Omental fat pad (tissue), 4 donors: ENCODE measurements at places on chromosomes 6 and 20.

DNA sequence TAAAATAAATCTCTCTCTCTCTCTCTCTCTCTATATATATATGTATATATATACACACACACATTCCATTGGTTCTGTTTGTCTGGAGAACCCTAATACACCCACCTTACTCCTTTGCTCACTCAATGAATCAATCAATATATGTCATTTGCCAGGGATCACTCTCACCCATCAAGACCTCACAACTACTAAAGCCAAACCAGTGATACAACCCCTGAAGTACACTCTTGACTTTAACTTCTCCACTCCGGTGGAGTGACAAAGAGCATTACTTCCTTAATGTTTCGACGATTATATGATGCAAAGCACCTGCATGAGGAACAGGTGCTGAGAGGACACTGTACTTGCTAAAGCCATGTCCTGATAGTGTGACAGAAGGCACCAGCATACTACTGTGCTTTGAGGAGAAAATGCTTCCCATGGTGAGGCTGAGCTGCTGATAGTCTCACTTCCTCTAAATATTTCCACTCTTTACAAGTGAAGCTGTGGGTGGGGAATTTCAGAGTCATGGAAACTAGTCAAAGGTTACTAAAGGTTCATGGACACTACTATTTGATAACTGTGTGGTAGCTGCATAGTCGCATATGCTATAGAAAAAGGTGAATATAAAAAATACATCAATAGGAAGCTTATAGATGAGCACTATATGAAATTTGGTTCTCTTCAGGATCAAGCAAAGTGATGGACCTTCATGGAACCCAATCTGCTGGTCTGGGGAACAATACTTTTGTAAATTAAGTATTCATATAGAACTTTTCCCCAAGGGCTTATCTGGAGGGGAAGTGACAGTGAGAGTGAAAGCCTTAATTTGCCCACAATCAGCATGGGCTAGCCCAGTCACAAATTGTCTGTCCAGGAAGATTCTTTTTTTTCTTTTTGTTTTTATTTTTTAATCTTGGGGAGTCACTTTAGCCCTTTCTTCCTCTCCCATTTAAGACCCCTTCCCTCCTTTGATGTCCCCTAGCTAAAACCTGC lies 141.9 kb upstream of the NEDD9 start:
- DNase-seq, result no peak

GRCh38 chr6:132866762-132867449 lies 52.5 kb downstream of the RPS12 start:
- no peak for DNase-seq

GRCh38 chr20:11329271-11329670 lies 588.4 kb upstream of the BTBD3 start:
- DNase-seq, result no peak

GRCh38 chr6:160300076-160300695 lies 41.6 kb upstream of the SLC22A2 start:
- DNase-seq, result no peak

- DNase-seq, result no peak
These were observed 32.9 kb downstream of the ASXL1 start for GRCh38 chr20:32391003-32391402.

GRCh38 chr6:53431704-53432103 lies 83.0 kb upstream of the ELOVL5 start:
- DNase-seq, result no peak

- DNase-seq, result no peak
These were observed 8.8 kb downstream of the CLDN20 start for GRCh38 chr6:155272353-155273232.

DNA sequence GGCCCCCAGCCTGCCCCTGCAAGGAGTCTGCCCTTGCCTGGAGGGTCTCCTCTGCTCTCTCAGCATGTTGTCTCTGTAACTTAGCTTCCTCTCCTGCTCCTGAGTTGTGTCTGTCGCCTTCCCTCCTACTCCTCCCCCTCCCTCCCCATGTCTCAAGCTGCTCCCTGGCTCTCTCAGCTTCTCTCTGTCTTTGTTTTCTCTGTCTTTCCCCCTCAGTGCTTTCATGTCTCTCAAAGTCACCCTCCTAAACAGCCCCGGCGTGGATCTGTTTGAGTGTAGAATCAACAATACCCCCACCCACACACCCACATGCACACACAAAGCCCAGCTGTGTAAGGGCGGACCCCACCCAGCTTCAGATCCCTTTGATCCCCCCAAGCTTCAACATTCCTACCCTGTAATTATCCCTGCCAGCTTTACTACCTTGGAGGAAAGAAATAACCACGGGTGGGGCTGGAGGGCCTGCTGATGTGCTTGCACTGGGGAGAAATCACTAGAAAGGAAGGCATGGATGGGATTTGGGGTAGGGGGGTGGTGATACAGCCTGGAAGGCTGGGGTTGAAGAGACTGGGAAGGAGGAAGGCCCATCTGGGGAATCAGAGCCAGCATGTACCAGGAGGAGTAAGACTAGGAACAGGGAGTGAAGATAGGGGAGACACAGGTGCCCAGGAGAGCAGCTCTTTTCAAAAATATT lies 1.0 kb upstream of the LY6G6D start:
- DNase-seq, result no peak

DNA sequence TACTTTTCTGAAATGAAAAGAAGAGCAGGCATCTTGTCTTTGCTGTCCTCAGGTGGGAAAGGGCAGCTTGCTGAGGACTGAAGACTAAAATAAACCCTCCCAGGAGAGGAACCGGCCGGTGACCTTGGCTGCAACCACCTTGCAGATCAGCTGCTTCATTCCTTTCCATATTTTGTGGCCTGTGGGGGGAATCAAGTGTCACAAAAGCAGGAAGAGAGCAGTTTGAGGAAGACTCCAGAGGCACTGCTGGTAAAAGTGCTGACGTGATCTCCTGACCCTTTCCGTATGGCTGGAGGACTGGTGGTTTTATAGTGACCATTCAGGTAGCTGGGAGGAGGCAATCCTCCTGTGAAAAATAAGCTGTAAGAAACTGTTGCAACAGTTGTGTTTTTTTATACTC lies 157.0 kb downstream of the PLCB4 start:
- no peak for DNase-seq

- DNase-seq, result no peak
These were observed 151.9 kb downstream of the CFAP61 start for GRCh38 chr20:20204256-20204655.

DNA sequence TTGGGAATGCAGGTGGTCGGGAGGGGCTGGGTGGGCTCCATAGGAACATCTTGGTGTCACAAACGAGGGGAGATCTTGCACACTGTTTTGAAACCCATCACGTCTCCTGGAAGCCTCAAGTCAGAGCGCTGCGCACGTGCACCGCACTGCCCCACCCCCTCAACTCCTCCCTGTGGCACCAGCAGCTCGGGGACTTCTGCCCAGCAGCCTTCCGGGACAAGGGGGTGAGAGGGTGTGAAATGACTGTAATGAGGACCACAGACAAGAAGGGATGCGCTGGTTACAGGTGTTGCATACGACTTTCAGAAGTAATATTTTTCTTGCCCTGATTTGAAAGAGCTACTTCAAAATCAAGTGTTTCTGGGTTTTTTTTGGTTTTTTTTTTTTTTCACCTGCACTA lies 60.3 kb downstream of the FOXC1 start:
- no peak for DNase-seq

GRCh38 chr6:75188221-75188925 lies 17.5 kb downstream of the COL12A1 start:
- DNase-seq, result no peak

DNA sequence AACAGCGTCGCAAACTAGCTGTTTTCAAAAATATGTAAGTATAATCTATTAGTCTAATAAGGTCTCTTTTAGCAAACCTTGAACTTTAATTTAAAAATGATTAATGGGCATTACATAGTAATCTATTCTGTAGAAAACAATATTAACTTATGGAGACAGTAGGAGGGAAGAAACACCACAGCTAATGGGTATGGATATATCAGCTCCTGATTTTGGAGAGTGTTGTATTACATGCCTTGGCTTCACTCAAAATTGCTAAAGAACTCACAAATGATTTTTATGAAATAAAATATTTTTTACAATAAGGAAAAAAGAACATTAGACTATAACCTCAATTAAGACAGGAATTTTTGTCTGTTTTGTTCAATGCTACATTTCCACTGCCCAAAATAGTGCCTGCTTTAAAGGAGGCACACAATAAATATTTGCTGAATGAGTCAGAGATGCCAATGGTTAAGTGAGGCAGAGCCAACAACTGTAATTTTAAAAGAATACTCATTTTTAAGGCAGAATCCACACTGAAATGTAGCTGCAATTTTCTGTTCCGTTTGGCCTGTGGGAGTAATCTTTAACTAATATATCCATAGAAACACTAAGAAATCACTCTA lies 15.7 kb downstream of the ATG5 start:
- no peak for DNase-seq

- DNase-seq, result no peak
These were observed 164.6 kb upstream of the RALGAPA2 start for GRCh38 chr20:20877079-20877478.

DNA sequence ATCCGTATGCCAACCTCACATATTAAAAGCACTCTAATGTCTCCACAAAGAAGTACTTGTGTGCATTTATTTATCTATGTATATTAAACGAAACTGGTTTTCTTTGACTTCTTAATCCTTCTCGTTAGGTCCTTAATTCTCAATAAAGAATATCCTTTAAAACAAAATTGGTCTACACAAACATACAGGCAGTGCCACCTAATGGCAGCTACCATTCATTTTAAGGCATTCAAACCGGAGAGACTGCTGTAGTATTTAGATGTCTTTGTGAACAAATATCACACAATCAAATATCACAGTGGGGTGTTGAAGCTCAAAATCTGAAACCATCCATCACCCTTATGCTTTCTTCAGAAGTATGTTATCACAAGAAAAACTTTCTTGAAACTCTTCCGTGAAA lies 96.6 kb upstream of the IRAK1BP1 start:
- DNase-seq, result no peak

GRCh38 chr6:34189806-34190503 lies 44.1 kb upstream of the GRM4 start:
- no peak for DNase-seq

DNA sequence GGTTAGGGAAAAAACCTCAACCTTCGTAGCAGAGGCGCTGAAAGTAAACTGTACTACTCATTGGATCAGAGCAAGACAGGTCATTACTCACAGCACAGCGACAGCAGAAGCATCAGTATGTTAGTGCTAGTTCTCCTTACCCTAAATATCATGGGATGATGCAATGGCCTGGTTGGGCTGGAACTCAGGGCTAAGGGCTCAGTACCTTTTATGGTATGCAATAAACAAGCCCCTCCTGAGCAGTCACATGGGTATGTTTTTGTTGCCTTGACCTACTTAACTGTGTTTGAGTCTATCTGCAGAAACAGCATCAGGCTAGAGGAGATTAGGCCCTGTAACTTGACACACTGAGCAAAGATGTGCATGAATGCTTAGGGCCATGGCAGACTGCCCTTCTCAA lies 369.4 kb upstream of the IMPG1 start:
- DNase-seq, result no peak

DNA sequence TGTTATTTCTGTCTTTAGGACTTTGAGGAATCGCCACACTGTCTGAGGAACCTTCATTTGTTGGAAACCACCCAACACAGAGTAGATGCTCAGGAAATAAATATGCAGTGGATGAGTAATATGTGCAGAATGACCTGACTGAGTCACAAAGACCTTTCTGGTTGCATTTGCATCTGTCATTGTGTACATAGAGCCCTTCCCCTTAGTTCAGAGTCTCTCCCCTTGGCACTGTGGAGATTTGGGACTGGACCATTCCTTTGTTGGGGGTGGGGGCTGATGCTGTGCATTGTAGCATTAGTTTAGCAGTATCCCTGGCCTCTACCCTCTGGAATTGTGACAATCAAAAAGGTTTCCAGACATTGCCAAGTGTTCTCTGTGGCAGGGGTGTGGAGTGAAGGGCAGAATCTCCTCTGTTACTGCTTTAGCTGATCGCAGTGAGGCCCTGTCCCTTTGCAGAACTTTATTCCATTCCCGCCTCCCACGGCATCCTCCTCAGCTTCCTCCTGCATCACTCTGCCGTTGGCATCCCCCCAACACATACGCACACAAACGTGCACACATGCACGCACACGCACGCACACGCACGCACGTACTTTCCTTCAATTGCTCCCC lies 64.5 kb downstream of the EYA2 start:
- DNase-seq, result no peak

GRCh38 chr6:141700819-141701218 lies 431.9 kb upstream of the GJE1 start:
- no peak for DNase-seq

- peak; percentile 13 for DNase-seq
These were observed 27.0 kb upstream of the ZBP1 start for GRCh38 chr20:57647006-57647932.

DNA sequence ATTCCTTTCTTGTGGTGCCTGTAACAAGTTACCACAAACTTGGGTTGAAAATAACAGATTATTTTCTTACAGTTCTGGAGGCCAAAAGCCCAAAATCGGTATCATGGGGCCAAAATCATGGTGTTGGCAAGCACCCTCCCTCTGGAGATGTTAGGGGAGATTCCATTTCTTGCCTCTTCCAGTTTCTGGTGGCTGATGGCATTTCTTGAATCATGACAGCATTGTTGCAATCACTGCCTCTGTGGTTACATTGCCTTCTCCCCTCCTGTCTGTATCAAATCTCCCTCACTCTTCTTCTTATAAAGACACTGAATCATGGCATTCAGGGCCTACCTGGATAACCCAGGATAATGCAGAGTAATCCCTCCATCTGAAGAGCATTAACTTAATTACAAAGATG lies 17.9 kb upstream of the TENT5A start:
- no peak for DNase-seq

- DNase-seq, result no peak
These were observed 163.4 kb downstream of the UBE3D start for GRCh38 chr6:82902290-82902689.

- DNase-seq, result no peak
These were observed 92.3 kb downstream of the RFX6 start for GRCh38 chr6:116969211-116969863.

- DNase-seq, result no peak
These were observed 752.5 kb downstream of the QKI start for GRCh38 chr6:164166996-164167395.

GRCh38 chr20:24465159-24465558 lies 4.3 kb upstream of the SYNDIG1 start:
- DNase-seq, result no peak

- no peak for DNase-seq
These were observed 17.1 kb downstream of the TTLL2 start for GRCh38 chr6:167341665-167342655.

DNA sequence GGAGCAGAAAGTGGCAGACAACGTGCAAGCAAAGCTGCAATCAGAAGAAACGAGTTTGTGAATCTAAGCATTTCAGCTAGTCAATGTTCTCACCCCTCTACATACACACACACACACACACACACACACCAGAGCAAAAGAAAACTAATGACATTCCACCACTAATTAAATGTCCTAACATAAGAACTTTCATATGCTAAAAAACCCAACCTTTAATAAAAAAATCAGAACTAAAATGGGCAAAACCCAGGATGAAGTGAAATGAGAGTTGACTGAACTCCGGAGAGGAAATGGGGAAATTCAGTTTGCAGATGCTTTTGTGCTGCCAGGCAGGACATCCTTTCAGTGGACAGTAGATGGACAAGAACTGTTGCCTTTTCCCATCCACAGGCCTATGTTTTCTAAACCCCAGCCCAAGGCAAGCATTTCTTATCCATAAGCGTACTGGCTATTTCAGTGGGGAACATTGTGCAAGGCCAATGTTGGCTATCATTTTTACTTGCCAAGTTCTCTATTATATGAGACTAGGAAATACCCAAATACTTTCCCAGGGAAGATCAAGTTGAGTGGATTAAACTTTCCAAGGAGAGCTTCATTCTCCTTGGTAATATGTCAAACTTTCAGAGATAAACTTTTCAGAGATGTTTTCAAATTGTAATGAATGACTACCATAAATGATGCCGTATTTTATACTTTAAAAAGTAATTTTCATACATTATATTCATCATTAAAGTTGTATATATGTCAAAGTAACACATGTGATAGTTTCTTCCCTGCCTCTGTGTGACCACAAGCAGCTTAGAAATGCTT lies 27.3 kb downstream of the RIN2 start:
- no peak for DNase-seq
